Stimulated activated CD4-positive, alpha-beta T cell treated with anti-CD3 and anti-CD28 coated beads, Interleukin-1b, Interleukin-23, amount 100 ng/mL, for 1 hour (primary cell): ENCODE measurements at places on chromosomes 3 and 15.

GRCh38 chr15:34951993-34952392 is 17.5 kb downstream of the AQR start:
- no peak for DNase-seq

DNA sequence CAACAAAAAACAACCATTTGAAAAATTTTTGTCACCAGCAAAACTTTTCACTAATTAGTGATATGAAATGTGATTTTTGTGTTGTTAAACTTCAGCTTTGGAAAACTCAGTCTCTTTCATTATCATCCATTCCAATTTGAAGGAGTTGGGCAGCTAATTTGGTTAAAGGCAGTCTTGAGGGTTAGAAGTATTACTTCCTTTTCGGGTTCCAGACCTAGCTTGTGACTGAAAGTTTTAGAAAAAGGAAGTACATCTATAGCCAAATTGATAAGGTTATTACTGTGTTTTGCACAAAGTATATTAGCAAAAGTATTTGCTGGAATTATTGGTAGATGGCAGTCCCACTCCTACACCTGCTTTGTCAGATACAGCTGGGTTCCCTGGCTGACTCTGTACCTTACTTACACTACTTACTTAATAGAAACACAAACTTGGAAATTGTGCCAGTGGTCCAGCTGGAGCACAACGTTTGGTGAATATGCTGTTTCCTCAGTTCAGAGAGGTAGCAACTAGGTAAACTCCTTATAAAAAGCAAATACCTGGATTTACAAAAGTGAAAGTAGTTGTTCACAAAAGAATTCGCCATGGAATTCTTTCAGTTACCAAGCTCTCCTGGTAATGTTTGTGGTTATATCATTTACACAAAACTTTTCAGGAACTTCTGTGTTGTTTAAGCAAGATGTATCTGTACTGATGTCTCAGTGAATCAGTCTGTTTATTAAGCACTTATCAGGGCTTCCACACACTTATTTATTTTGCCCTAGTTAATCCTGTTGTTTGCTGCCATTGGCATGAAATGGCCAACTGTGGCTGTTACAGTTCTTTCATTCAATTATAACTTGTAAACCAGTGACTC is 31.6 kb downstream of the TIPARP start:
- DNase-seq: no peak

GRCh38 chr15:25175033-25175788 is 220.4 kb downstream of the SNRPN start:
- no peak for DNase-seq

DNA sequence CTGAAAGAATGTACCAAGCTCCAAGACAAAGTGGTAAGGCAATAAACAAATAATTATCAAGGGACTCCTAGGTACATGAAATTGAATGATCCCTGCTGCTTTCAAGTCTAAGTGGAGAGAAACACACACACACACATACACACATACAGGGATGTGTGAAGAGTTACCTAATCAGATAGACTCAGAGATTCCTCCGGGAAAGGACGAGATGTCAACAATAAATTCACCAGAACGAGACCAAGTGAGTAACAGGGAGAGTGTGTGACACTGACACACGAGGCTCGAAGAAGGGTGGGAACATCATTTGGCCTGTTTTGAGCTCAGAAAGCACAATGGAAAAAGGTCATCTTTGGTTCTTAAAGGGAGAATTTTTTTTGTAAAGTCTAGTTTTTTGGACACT is 13.4 kb downstream of the LRIG1 start:
- DNase-seq: no peak

DNA sequence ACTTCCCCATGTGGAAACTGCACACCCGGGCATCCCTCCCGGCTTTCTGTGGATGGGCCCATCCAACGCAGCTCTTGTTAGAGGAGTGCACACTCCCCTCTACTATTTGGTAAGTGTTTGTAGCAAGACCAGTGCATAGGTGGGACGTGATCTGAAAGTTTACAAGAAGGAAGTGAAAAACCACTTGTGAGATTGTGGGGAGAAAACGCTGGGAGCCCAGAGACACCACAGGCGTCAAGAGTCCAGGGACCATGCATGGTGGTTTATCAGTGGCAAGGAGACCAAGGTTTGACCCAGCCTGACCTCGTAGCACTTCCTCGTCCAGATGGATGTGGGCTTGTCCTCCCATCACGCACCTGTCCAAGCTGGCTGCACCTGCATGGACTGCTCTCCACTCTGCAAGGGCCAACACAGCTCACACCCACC is 51.6 kb downstream of the ATP10A start:
- no peak for DNase-seq

DNA sequence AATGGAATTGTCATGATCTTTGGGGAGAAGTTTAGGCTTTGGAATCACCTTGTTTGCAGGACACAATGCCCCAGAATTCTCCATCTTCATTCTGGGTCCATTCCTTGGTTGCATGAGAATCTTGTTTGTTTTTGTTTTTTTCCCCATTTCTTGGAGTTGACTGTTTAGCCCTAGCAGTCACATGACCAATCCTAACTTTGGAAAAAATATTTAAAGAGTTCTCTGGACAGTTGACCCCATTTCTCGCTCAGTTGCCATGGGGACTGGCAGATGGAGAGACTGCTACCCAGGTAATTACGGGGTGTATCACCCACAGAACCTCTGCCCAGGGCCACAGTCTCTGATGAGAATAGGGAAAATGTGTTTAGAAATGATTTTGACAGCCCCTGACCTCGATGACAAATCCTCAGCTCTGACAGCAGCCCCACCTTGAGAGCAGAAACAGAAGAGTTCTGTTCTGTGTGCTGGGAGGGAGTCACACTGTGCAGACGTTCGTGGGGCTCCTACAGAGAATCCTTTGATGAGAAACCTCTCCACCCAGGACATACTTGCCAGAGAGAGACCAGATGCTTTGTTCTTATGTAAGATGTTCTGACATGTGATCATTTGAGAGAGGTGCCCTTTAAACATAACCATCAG is 57.7 kb downstream of the IL16 start:
- no peak for DNase-seq

- no peak for DNase-seq
These were observed 133.6 kb downstream of the P2RY1 start for GRCh38 chr3:152968388-152969024.

DNA sequence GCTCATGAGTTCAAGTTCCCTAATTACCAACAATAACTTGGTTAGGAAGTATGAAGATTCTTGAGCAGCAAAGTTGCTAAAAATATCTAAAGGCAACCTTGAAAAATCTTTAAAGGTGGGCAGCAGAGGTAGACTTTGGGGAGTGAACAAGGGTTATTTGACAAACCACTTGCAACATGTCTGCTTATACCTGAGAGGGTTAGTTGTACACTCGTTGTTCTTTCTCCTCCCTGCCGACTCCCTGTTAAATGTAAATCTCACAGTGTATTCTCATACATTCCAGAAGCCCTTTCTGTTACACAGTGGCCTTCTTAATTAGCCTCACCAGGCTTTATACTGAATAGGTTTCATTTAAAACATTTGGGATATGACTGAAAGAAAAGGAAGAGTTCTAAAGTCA is 121.7 kb downstream of the ARNT2 start:
- DNase-seq: no peak

GRCh38 chr15:61327019-61327631 is 98.0 kb upstream of the RORA start:
- no peak for DNase-seq
